Naive B cell (primary cell): ENCODE measurements at places on chromosomes 3 and 15. TPM values are rescaled to one million over a fixed set of nuclear protein-coding genes. Genes with fewer than 3 reads are reported as not detected.

DNA sequence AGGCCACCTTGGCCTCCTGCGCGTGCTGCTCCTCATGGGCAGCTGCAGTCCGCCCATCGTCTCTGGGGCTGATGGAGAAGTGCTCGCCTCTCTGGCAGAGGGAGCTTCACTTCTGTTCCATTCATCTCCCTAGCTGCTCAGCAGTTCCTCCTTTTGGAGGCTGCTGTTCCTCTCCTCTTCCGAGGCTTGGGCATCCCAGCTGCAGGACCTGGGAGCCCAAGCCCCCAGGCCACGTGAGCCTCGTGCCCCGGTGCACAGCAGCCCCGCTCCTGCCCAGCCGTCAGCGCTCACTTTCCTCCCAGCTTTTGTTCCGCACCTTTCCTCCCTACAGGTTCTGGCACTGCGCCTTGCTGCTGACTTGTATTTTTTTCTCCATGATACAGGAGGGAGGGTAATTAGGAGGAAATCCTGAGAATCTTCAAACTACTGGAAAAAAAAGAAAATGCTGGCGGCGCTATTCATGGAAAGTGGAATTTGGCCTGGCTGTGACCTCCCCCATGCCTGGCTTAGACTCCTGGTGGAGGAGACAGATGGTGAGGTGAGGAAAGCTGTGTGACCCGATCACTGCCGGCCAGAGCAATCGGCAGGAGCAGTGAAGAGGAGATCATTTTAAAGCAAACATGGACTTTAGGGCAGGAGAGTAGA lies 210.1 kb downstream of the CHST2 start:
- H3K36me3 ChIP-seq, result no peaks in the 10 kb centered on the region
- no peak overlapping the region for H3K27ac ChIP-seq
- no peak for DNase-seq
- H3K27me3 ChIP-seq, result no peaks in the 10 kb centered on the region
- H3K4me3 ChIP-seq, result no peak overlapping the region

DNA sequence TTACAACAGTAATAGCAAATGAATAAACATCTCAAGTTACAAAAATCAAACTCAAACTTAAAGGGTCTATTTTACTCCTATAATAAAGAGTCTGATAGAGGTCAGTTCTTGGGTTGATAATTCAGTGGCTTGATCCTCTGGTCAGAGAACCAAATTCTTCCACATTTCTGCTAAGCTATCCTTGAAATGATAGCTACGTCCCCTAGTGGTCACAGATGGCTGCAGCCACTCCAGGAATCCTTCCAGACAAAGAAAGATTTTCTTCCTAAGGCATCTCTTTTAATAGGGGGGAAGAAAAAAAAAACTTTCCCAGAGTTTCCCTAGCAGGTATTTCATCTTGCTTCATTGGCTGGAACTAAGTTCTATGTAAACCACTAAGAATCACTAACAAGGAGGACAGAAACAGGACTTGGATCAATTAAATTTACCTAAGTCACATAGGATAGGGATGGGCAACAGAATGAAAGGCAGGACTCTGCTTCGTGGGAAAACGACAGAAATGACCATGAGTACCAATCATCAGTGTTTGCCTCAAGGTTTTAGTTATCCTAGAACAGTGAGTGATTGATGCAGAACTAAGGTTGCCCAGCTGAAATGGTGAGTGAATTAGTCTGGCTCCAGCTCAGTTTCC lies 160.7 kb downstream of the STAC start:
- H3K4me3 ChIP-seq, result no peak overlapping the region
- no peaks in the 10 kb centered on the region for H3K27me3 ChIP-seq
- H3K36me3 ChIP-seq, result no peaks in the 10 kb centered on the region
- H3K4me1 ChIP-seq, result no peaks in the 10 kb centered on the region
- H3K27ac ChIP-seq, result no peak overlapping the region
- no peak for DNase-seq

- peaks cover 4% of the 10 kb centered on the region for H3K36me3 ChIP-seq
- H3K27ac ChIP-seq, result no peak overlapping the region
- H3K4me3 ChIP-seq, result no peak overlapping the region
- no peaks in the 10 kb centered on the region for H3K4me1 ChIP-seq
- DNase-seq, result no peak
- no peaks in the 10 kb centered on the region for H3K27me3 ChIP-seq
Measured at GRCh38 chr3:141275032-141275422, 43.4 kb downstream of the PXYLP1 start.

- no peaks in the 10 kb centered on the region for H3K36me3 ChIP-seq
- H3K4me1 ChIP-seq, result no peaks in the 10 kb centered on the region
- no peak overlapping the region for H3K4me3 ChIP-seq
- no peak for DNase-seq
Measured at GRCh38 chr15:62644216-62644888, 398.2 kb upstream of the TPM1 start.

DNA sequence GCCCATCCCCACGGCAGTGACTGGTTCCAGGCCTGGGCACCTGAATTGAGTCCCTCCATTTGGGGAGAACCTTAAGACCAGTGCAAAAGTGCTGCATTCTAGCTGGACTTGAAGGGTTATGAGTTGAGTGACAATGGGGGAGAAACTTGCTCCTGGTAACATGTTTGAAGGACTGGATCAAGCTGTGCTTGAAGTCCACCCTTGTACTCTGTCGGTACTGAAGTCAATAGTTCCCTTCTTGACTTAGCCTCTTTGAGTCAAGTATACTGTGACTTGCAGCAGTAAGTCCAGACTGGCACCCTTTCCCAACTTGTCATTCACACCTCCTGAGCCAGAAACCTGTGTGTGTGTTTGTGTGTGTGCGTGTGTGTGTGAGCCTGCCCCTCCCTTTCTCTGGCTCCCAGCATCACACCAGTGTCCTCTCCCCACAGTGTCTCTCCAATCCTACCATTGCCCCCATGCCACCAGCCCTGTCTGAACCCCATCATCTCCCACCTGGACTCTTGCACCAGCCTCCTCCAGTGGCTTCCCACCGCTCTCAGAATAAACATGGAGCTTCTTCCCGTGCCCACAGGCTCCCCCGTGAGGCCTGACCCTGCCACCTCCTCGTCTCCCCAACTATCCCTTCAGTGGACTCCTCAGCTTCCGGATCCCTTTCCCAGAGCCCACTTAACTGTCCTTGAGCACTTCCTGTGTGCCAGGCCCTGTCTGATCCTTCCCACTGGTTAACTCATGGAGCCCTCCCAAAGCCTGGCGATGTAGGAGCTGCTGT lies 10.2 kb upstream of the FBLN2 start:
- H3K27me3 ChIP-seq, result peaks cover 50% of the 10 kb centered on the region
- H3K4me1 ChIP-seq, result peaks cover 5% of the 10 kb centered on the region
- peaks cover 8% of the 10 kb centered on the region for H3K36me3 ChIP-seq
- no peak overlapping the region for H3K4me3 ChIP-seq
- no peak overlapping the region for H3K27ac ChIP-seq

DNA sequence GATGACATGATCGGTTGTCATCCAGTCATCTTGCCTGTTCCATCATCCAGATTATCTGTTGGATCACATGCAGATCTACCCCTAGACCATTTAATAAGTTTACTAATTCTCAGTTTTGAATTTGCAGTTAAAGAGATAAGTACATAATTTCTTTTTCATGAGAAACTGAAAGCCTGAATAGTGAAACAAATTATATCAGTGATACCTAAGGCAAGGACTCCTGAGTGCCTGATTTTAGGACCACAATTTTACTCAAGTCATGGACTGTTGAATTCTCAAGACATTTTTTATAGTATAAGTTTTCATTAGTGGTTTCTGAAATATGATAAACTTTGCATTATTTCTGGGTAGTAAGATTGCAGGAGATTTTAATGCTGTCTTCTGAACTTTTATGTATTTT lies 13.2 kb downstream of the SIDT1 start:
- peaks cover 13% of the 10 kb centered on the region for H3K36me3 ChIP-seq
- no peak for DNase-seq
- H3K4me1 ChIP-seq, result peaks cover 52% of the 10 kb centered on the region
- H3K27ac ChIP-seq, result no peak overlapping the region
- no peak overlapping the region for H3K4me3 ChIP-seq
- no peaks in the 10 kb centered on the region for H3K27me3 ChIP-seq

DNA sequence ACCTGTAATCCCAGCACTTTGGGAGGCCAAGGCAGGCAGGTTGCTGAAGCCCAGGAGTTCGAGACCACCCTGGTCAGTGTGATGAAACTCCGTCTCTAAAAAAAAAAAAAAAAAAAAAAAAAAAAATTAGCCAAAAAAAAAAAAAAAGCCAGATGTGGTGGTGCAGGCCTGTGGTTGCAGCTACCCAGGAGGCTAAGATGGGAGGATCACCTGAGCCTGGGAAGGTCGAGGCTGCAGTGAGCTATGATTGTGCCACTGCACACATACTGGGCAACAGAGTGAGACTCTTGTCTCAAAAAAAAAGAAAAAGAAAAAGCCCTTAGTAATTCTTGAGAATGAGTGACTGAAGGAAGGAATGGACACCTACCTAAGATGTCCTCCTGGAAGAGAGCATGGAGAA lies 105.1 kb downstream of the VGLL4 start:
- H3K27me3 ChIP-seq, result no peaks in the 10 kb centered on the region
- peaks cover 7% of the 10 kb centered on the region for H3K4me1 ChIP-seq
- DNase-seq, result no peak
- peaks cover 6% of the 10 kb centered on the region for H3K36me3 ChIP-seq
- H3K4me3 ChIP-seq, result no peak overlapping the region

DNA sequence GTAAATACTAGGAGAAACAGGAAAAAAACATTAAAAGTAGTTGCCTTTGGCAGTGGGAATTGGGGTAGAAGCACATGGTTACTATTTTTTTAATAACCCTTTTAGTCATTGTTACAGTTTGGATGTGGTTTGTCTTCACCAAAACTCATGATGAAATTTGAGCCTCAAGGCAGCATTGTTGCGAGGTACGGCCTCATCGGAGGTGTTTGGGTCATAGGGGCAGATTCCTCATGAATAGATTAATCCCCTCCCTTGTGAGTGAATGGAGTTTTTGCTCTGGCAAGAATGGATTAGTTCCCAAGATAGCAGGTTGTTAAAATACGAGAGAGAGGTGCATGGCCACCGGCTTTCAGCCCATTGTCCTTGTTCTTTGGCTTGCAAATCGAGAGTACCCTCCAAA lies 92.6 kb downstream of the LEKR1 start:
- DNase-seq, result no peak
- peaks cover 12% of the 10 kb centered on the region for H3K27me3 ChIP-seq
- no peak overlapping the region for H3K4me3 ChIP-seq
- no peaks in the 10 kb centered on the region for H3K4me1 ChIP-seq

- no peaks in the 10 kb centered on the region for H3K36me3 ChIP-seq
- no peak overlapping the region for H3K27ac ChIP-seq
- DNase-seq, result no peak
- no peaks in the 10 kb centered on the region for H3K27me3 ChIP-seq
- H3K4me1 ChIP-seq, result no peaks in the 10 kb centered on the region
Measured at GRCh38 chr3:18264853-18265252, 160.3 kb downstream of the SATB1 start.

GRCh38 chr3:187314176-187314575 lies 22.6 kb upstream of the MASP1 start:
- DNase-seq, result no peak
- H3K27me3 ChIP-seq, result peaks cover 42% of the 10 kb centered on the region
- no peak overlapping the region for H3K27ac ChIP-seq
- H3K36me3 ChIP-seq, result peaks cover 13% of the 10 kb centered on the region
- peaks cover 5% of the 10 kb centered on the region for H3K4me1 ChIP-seq

GRCh38 chr3:23805633-23806533 lies at the start of gene UBE2E1:
UBE2E1 (plus strand) TSS chr3:23805955; CDS start chr3:23807270, 1,315 bp downstream.
- H3K27me3 ChIP-seq, result no peaks in the 10 kb centered on the region
- H3K27ac ChIP-seq, result peak within 1 kb of the TSS; percentile 96
- no peaks in the 10 kb centered on the region for H3K36me3 ChIP-seq
- H3K4me3 ChIP-seq, result peak within 1 kb of the TSS; percentile 98

- H3K4me3 ChIP-seq, result no peak overlapping the region
- H3K27ac ChIP-seq, result no peak overlapping the region
- no peaks in the 10 kb centered on the region for H3K4me1 ChIP-seq
- DNase-seq, result no peak
Measured at GRCh38 chr3:148606979-148607378, 90.7 kb upstream of the AGTR1 start.

DNA sequence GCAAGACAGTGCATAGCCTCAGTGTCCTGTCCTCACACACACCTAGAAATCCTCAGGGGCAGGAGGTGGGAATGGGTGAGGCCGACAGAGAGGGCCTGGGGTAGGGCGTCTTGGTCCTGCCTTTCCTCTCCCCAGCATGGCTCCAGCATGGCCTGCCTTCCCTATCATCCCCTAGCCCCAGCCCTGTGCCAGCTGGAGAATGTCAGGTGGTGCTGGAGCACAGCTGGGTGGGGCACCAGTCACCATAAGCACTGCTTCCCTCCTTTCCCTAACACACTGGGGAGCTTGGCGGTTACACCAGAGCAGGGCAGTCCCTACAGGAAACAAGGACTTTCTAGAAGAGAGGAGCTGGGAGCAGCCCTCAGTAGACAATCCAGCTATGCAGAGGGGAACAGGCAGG lies 236.8 kb downstream of the KLF13 start:
- no peak overlapping the region for H3K4me3 ChIP-seq
- no peak overlapping the region for H3K27ac ChIP-seq
- no peaks in the 10 kb centered on the region for H3K4me1 ChIP-seq
- H3K36me3 ChIP-seq, result peaks cover 9% of the 10 kb centered on the region

DNA sequence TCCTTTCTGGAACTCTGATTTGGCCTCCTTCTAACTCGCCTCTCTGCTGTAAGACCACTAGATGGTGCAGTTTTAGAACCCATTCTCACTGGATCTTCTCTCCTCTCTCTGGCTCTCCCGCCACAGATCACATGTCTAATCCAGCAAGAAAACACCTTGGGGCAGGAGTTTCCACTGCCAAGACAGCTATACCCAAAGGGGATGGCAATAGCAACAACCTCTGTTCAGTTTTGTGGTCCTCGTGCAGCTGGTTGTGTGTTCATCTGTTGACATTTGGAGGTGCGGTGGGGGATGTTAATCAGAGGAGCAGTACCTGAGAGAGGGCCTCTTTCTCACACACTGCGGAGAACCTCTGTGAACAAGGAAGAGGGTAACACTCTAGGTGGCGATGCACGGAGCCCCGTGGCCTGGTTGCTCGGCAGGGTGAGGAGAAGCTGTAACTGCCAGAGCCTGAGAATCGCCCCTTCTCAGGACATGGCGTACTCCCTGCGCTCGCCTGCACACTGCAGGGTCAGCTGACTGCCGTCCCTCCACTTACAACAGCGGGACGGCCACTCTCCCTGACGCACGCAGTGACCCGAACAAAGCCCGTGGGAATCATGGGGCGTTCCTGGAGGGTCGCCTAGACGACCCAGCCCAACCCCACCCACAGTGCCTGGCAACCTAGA lies at the start of gene TEX55:
Gene TEX55 (plus strand): TSS at position 666 of the 668 bp plus-strand sequence. CDS start 25 bp downstream, outside the sequence.
- no peak within 1 kb of the TSS for H3K27ac ChIP-seq
- no peak for DNase-seq
- H3K36me3 ChIP-seq, result no peaks in the 10 kb centered on the region
- no peaks in the 10 kb centered on the region for H3K4me1 ChIP-seq

The PLXNB1 gene
- polyA plus RNA-seq, result not detected

The MOBP gene
- polyA plus RNA-seq, result not detected

The HSPBAP1 gene
- polyA plus RNA-seq, result 11.1 TPM

The GNAT1 gene
- polyA plus RNA-seq, result not detected

The RBMS3 gene
- polyA plus RNA-seq, result 1.3 TPM

The CERS3 gene
- polyA plus RNA-seq, result not detected

The NANOGP8 gene
- polyA plus RNA-seq, result not detected

The SLC6A20 gene
- 0.93 TPM for polyA plus RNA-seq

The NEK10 gene
- not detected for polyA plus RNA-seq
